ENCODE measurements at places on chromosomes 13 and 19.

DNA sequence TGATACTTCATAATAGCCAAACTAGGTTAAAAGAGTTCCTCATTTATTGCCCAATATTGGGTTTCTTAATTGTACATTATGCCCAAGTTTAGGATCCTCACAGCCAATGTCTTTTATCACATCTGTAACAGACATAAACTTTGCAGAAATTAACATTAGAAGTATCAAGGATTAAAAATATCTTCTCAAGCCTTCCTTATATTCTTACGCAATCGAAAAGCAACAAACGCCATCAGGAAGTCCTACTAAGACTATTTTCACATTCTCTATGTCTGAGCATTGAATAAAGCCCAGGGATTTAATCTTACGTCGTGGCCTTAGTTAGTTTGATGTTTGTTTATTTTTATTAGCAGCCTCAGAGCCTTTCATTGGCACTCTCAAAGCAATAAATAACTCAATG is 1660.4 kb upstream of the MIR17HG start:
- DNase-seq = no peak

DNA sequence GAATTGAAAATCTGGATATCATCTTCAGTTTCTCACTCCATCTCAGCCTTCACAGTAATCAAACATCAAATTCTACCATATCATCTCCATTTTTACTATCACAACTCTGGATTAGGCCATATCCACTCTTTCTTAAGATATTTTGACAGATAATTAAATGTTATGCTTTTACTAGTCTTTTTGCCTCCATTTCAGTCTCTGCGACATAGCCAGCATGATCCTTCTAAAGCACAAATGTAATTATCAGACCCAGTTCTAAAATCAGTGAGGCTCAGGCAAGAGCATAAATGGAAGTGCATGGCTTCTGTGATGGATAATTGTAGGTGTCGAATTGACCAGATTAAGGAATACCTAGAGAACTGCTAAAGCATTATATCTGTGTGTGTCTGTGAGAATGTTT is 307.7 kb downstream of the PCDH20 start:
- DNase-seq = no peak

DNA sequence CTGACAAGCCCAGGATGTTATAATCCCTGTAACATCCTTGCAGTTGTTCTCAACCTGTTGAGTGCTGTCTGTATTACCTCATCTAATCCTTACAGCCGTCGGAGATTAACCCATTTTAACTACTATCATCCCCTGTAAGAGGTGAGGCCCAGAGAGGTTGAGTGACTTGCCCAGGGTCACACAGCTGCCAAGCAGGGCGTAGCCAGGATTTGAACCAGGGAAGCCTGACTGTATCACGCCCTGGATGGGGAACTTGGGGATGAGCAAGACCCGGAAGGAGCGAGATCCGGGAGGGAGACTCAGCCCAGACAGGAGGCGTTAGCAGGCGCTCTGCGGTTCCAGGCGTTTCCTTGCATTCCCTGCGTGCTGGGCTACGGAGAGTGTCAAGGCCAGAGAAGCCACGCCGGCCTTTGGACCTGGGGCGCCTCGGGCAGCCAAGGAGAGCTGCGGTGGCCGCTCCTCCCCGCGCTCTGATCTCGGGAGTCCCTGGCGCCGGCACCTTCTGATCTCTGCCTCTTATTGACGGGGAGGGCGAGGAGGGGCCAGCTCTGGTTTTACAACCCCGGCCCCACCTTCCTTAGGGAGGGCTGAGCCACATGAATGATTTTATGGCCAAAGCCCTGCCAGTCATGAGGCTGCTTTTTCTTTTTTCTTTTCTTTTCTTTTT is 6.2 kb downstream of the SULT2B1 start:
- peak; percentile 80 for DNase-seq

DNA sequence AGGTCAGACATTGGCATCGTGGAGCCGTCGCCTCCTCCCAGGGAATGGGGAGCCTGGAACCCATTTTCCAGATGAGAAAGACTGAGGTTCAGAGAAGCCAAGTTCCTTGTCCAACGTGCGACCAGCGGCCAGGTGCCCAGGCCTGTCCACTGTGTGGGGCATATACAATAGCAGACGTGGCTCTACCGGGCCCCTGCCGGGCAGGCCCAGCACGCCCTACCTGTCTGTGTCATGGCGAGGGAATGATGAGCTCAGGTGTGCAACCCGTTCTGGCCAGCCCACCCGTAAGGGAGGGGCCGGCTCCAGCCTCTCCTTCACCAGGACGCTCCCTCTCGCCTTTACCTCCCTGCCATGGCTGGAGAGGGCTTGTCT is 837 bp downstream of the GNA15 start:
- DNase-seq = no peak

DNA sequence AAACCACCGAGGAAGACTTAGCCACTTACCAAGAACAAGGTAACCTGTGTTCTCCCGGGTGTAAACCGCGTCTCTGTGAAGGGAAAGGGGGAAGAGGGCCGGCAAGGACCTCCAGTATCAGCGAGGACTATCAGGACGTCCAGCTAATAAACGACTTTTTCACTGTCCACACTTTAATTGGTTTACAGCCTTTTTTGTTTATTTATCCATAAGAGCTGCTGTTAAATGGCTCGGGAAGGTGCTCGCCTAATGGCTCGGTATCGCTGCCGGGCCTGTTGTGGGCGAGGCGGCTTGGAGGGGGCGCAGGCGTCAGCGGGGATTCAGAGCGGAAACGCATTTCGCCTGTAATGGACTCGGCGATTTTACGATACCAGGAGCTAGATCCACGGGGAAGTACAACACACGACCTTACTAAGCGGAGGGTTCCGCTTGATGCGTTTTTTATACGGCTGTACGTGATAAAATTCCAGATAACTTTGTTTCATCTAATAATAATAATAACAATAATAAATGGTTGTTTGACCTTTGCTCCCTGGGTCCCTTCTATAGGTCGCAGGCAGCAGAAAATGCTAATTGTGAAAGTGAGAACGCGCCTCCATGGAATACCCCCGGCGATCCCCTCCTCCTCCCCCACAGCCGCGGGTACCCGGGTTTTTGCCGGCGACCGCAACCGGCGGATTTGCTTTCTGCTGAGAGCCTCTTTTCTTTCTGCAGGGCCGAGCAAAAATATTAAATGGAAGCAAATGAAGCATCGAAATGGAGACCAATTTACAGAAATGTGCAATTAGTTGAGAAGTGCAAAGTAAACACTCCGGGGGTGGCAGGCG is 2.5 kb upstream of the PDX1 start:
- no peak for DNase-seq

DNA sequence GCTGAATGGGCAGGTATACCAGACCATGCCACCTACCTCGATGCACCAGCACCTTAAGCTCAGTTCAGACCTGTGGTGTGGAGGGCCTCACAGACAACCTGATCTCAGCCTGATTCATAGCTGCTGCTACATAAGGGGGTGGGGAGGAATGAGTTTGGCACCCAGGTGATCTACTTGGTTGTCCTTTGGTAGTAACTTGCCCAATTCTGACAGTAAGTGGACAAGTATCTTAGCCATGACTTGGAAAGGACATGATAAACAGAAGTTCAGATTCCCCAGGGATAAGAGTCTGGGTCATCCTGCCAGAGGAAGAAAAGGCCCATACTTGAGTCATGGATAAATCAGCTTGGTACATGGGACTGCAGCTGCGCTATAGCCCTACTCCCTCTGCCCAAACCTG is 28.4 kb upstream of the SOHLH2 start:
- no peak for DNase-seq

DNA sequence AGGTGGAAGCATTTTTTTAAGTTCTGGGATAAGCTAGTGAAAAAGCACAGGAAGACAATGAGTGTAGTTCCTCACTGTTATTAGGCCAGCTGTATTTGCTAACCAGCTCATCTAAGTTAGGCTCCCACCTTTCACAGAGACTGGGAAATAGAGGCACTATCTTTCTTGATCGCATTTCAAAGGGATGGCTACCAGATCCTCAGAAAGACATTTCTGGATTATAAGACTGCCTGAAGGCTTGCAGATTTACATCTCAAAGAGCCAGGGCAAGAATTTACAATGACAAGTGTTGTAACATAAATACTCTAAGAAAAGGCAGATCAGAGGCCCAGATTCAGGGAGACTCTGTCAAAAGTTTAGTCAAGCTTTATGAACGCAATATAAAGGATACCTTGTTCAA is 1005.5 kb downstream of the PCDH9 start:
- DNase-seq = no peak

GRCh38 chr19:51689751-51690453 is 3.2 kb upstream of the SPACA6 start:
- DNase-seq = no peak

DNA sequence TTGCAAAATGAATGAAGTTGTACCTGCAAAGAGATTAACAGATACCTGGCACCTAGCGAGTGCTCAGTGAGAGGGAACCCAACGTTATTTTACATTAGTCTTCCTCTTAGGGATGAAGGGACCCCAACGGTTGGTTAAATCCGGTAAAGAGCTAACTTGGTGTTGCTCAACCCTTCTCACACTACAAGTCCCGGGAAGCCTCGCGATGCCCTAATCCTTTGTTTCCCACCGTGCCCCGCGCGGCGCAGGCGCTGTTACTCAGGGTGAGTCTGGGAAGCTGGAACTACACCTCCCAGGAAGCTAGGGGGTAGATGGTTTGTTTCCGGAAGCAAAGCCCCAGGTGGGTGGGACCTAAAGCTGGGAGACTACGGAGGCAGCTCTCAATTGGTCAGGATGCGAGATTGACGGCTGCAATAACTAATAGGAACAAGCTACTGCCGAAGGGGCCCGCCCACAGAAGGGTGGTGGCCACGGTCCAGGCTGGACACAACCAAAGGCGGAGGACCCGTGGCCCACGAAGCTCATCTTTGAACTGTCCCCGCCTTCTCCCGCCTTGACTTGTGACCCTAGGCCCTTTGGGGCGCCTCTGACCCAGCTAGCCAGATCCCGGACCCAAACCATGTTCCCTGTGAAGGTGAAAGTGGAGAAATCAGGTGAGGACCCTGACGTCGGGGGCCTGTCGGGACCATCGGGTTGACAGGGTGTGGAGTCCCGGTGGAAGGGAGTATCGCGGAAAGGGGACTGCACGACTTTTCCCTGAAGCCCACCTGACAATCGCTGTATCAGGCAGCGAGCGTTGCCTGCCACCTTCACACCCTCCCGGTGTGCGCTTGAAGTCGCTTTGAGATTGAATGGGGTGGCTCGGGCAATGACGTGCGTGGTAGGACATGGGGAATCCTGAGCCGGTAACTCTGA is at the start of gene LIN37:
TSS of gene LIN37 (plus strand) at position 471 of the 915 bp plus-strand sequence. CDS start at position 620, 149 bp downstream.
- DNase-seq = peak; percentile 99

DNA sequence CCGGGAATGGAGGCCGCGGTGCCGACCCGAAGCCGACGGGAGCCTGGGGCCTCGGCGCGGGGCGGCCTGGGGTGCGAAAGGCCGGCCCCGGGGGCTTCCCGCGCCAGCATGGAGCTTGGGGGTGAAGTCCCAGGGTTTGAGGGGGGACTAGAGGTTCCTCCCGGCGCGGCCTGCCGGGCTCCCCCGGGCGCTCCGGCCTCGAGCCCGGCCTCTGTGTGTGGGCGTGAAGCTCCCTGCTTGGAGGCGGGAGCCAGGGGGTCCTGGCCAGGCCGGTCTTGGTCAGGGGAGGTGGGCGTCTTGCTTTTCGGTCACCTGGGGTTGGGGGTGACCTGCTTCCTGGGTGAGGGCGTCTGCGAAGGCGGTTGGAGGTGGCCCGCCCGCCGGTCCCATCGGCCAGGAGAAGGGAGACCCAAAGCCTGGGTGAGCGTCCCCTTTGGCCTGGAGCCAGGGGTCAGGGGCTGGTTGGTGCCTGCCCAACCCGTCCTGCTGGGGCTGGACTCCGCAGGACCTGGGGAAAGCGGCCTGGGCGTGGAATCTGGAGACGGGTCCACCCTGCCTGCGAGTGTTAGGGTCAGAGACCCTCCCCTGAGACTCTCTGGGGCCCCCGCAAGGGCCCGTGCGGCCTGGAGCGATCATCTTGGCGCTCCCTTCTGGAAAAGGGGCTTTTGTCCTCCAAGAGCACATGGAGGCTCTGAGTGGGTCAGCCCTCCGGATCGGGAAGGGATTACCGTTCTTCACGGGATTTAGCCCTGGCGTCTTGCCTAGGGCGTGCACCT is 535 bp downstream of the BSG start:
- peak; percentile 38 for DNase-seq

- DNase-seq = no peak
Observed at GRCh38 chr19:33747273-33747672, 49.4 kb upstream of the KCTD15 start.

- DNase-seq = no peak
Observed at GRCh38 chr13:67377919-67378318, 147.8 kb upstream of the PCDH9 start.

GRCh38 chr19:38172001-38172400 is 52.0 kb downstream of the DPF1 start:
- no peak for DNase-seq

- DNase-seq = no peak
Observed at GRCh38 chr13:39210961-39211534, 172.8 kb downstream of the NHLRC3 start.

DNA sequence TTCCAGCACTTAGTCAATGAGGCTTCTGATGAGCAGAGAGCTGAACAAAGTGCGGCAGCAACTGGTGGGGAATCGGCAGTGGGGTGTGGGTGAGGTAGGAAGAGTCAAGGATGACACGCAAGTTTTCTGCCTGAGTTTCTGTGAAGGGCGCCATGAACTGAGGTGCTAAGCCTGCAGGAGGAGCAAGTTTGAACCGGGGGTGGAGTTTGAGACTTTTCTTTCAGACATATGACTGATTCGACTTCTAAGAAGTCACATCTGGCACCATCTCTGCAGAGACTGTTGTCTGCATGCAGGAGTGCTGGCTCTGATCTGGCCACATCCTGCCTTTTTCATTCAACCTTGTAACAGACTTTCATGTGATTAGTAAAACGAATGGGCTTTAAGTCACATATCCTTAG is 14.8 kb upstream of the GPI start:
- no peak for DNase-seq

GRCh38 chr19:11480715-11481533 is at the start of gene ELAVL3:
Gene ELAVL3 (minus strand): TSS chr19:11481046. CDS start chr19:11480608, 438 bp downstream.
- DNase-seq = no peak

DNA sequence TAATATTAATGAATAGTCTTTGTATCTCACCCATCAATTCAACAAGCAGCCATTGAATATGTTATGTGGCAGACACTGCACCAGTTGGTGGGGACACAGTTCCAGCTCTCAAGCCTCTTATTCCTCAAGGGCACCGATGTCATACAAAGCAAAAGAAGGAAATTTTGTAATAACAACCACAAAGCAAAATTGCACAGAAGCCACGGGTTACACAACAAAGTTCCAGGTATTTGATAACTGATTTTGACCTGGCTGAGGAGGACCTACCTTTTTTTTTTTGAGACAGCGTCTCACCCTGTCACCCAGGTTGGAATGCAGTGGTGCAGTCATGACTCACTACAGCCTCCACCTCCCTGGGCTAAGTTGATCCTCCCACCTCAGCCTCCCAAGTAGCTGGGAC is 266.7 kb downstream of the FOXO1 start:
- DNase-seq = no peak

DNA sequence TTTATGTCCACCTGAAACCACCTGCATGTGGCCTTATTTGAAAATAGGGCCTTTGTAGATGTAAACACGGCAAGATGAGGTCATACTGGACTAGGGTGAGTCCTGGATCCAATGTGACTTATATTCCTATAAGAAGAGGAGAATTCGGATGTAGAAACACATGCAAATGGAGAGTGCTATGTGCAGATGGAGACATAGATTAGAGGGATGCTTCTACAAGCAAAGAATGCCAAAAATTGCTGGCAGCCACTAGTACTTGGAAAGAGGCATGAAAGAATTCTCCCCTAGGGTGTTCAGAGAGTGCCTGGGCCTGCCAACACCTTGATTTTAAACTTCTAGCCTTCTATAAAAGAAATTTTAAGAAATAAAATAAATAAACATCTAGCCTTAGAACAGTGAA is 226.1 kb downstream of the RFC3 start:
- DNase-seq = no peak
